ENCODE measurements at places on chromosomes 7 and 10. TPM values are rescaled to one million over a fixed set of nuclear protein-coding genes. Genes with fewer than 3 reads are reported as not detected.

CYP2C8 gene
- total RNA-seq: not detected

SLC18A2 gene
- total RNA-seq: not detected

TET1 gene
- 1.3 TPM for total RNA-seq

SVIL gene
- 90.7 TPM for total RNA-seq

SORBS1 gene
- total RNA-seq: 1.6 TPM

GPRIN2 gene
- total RNA-seq: 4.7 TPM

SYT15 gene
- total RNA-seq: 0.22 TPM

SPDYE6 gene
- not detected for total RNA-seq

FEZF1 gene
- total RNA-seq: not detected

ELFN1 gene
- total RNA-seq: under 0.01 TPM

GIMAP6 gene
- total RNA-seq: not detected

STEAP4 gene
- under 0.01 TPM for total RNA-seq

MRLN gene
- total RNA-seq: not detected

HMX3 gene
- total RNA-seq: not detected

NACAD gene
- 7.6 TPM for total RNA-seq

SLIT1 gene
- total RNA-seq: not detected

NME8 gene
- not detected for total RNA-seq

ACTL6B gene
- total RNA-seq: not detected

SLC18A3 gene
- 44.6 TPM for total RNA-seq

FAM200A gene
- 9.0 TPM for total RNA-seq

CHST3 gene
- total RNA-seq: 16.1 TPM

TMEM140 gene
- not detected for total RNA-seq

PWWP2B gene
- total RNA-seq: 58.9 TPM

SFRP5 gene
- not detected for total RNA-seq

METTL27 gene
- 8.2 TPM for total RNA-seq

TRIM4 gene
- total RNA-seq: 27.3 TPM

MMP21 gene
- total RNA-seq: not detected

NUDT5 gene
- 54.3 TPM for total RNA-seq

FAM131B gene
- total RNA-seq: 1.4 TPM

C10orf53 gene
- not detected for total RNA-seq

SH3PXD2A gene
- total RNA-seq: 27.1 TPM

C10orf143 gene
- total RNA-seq: 1.4 TPM

HOXA2 gene
- total RNA-seq: 4.7 TPM

GFRA1 gene
- under 0.01 TPM for total RNA-seq

AUTS2 gene
- 25.6 TPM for total RNA-seq

PKD2L1 gene
- not detected for total RNA-seq

PHKG1 gene
- 1.2 TPM for total RNA-seq

GNAT3 gene
- 0.22 TPM for total RNA-seq

EN2 gene
- not detected for total RNA-seq

LDB3 gene
- total RNA-seq: 2.0 TPM

DRGX gene
- not detected for total RNA-seq

SEPTIN7 gene
- 246 TPM for total RNA-seq

LRRTM3 gene
- 7.9 TPM for total RNA-seq

Measured in placental epithelial cell (primary cell).